ENCODE measurements at places on chromosomes 6 and 20.
A peak's percentile ranks its signal among the peaks of the same experiment; 100 is the strongest.

GRCh38 chr6:101083533-101084175 is 202.5 kb upstream of the ASCC3 start:
- no peak for DNase-seq

GRCh38 chr20:9286501-9287461 is 217.9 kb downstream of the PLCB4 start:
- DNase-seq = no peak

DNA sequence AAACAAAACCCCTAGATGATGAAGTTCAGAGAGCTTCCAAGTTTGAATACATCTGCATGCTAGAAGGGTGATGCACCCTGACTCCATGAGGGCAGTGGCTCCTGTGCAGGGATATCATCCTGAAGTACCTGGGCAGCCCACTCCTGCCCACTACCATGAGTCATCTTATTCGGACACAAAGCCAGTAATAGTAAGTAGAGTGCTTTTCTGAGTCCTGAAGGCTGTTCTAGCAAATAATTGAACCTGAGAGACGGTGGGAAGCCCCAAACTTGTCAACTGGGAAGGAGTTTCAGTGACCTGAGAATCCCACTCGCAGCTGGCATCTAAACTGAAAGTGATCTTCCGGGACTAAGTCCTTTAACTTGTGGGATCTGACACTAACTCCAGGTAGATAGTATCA is 152.9 kb upstream of the COL21A1 start:
- no peak for DNase-seq

DNA sequence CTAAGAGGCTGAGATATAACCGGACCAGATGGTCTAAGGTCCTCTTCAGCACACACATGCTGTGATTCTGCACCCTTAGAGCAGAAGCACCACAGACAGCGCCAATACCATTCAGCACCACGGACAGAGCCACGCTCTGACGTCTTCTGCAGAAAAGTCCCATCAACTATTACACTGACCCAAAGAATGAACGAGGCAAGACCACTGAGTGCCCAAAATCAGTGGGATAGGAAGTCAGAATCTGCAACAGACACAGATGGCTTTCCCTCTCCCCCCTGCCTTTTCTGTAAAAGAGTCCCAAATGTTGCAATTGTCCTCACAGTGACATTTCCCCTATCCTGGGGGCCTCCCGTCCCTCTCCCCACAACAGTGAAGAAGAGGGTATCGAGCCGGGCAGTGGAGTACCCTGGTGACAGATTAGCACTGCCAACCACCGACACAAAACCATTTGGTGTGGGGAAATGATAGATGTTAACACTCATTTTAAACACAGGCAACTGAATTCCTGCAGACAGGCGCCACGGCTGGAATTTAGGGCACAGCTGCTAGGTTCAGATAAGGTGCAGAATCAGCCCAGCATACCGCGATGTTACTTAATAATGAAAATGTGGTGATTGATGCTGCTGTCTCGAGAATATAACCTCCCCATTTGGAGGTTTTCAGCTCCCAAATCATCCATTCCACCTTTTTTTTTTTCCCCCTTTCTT is 66.6 kb upstream of the CTNNBL1 start:
- DNase-seq = no peak

GRCh38 chr6:43263314-43264178 is 20.3 kb downstream of the TTBK1 start:
- peak; percentile 63 for DNase-seq

- no peak for DNase-seq
Observed at GRCh38 chr6:17536586-17536985, 63.5 kb upstream of the FAM8A1 start.

GRCh38 chr6:145480024-145480423 is 255.3 kb downstream of the EPM2A start:
- no peak for DNase-seq

GRCh38 chr6:139364302-139364981 is 10.0 kb downstream of the CITED2 start:
- DNase-seq = no peak

GRCh38 chr20:41139227-41140093 is 2.1 kb downstream of the PLCG1 start:
- no peak for DNase-seq

- no peak for DNase-seq
Observed at GRCh38 chr20:24580006-24580405, 110.6 kb downstream of the SYNDIG1 start.

DNA sequence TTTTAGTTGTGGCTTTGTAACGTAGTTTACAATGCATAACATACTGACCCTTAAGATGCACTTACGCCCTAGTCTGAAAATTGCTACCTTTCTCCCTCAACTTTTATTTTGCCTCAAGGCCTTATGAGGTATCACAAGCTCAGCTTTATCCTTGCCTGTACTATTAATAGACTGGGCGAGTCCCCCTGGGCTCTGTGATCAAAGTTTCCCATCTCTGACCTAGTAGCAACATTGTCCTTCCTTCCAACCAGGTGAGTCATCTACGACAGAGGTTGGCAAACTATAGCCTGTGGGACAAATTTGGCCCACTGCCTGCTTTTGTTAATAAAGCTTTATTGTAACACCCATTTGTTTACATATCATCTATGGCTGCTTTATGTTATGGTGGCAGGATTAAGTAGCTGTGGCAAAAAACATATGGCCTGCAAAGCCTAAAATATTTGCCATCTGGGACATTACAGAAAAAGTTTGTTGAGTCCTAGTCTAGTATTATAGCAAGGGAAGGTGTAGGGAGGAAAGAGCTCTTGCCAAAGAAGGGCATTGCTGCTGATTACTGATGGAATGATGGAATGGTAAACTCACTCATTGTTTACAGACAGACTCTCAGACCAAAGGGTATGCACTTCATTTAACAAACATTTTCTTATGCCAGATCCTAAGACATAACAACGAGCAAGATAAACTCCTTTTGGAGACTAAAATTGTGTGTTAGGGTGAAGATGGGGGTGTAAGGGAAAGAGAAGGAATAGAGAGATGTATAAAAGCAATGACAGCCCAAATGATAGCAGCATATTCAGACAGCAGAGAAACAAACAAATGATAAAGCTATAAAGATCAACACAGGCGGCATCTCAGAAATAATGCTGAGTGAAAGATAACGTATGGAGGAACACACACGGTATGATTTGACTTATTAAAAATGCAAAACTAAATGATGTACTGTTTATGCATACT is 74.2 kb downstream of the SLC22A23 start:
- DNase-seq = no peak

DNA sequence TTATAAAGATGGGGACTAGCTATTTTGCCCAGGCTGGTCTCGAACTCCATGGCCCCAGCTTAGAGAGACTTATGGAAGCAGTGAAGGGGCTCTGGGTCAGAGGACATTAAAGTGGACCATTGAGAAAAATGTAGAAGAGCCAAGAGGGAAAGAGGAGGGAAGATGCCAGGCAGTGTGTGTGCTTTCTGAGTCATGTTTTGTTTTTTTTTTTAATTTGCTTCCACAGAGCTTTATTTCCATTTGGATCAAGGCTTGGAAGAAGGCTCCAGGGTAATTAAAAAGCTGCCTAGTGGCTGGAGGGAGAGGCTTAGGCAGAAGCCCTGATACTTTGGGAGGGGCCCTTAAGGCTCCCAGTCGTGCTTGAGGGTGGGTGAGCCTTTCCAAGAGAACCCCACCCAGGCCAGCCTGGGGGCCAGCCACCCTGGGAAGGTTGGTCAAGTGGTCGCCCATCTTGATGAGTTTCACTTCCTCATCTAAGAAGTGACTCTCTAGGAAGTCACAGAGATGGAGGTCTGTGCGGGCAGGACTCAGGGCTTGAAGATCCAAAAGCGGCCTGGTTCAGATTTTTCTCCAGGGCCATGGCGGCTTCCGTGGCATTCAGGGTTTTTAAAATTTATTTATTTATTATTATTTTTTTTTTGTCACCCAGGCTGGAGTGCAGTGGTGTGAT is 3.0 kb upstream of the ZNF335 start:
- no peak for DNase-seq

- DNase-seq = no peak
Observed at GRCh38 chr6:167748046-167748445, 78.7 kb upstream of the AFDN start.

GRCh38 chr6:131029626-131030297 is 33.3 kb downstream of the EPB41L2 start:
- no peak for DNase-seq

DNA sequence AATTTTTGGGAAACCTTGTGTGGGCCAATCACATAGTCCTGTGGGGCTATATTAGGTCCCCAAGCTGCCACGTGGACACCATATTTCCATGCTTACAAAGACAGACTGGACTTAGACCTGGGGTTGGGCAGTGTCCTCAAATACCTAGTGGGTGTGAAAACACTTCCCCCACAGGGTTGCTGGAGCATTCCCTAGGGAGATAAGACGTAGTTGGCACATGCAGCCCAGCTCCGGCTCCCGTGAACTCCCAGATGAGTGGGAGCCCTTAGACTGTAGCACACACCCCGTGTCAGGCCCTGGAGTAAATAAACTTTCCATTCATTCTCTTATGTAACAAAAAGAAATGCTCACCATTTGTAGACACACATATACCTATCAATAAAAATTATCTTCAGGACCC is 14.2 kb downstream of the KCNG1 start:
- no peak for DNase-seq

GRCh38 chr20:25563362-25563761 is 22.0 kb downstream of the NINL start:
- DNase-seq = no peak

GRCh38 chr6:42537536-42537935 is 26.3 kb upstream of the UBR2 start:
- no peak for DNase-seq

DNA sequence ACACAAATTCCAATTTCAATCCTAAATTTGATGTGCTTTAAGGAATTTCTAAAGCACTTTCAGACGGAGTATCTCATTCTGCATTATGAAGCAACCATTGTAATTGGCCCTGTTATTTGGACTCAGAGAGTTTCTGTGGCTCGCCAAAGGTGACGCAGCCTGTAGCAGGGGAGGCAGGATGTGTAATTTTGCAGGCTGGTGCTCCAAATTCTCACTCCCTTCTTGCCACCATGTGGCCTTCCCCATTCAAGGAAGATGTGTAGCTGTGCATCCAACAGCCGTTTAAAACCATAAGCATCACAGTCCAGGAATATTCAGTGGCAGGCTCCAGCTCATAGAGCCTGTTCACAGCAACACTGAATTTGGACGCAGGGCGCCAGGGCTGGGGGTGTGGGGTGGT is 45.8 kb downstream of the AGPAT4 start:
- DNase-seq = no peak

DNA sequence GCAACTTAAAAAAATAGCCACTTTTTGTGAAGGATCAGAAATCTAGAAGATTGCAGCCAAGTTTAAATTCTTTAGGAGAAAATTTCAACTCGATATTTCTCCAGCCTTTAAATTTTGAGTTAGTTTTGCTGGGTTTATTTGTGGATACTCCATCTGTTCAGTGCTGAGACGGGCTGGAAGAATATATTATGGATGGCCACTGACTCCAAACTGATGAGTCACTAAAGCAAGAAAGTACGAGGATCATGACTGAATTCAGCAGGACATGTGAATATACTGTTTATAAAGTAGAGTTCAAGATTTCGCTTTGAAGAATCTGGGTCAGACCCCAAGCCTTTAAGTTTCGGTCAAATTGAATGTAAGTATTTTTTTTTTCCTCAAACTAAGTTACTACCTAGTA is 199.5 kb downstream of the ADGRB3 start:
- DNase-seq = no peak

All from CD4-positive, alpha-beta T cell (primary cell).